ENCODE measurements at places on chromosomes 3 and 15.
A peak's percentile ranks its signal among the peaks of the same experiment; 100 is the strongest.

- DNase-seq, result no peak
Measured at GRCh38 chr3:29919571-29919970, 638.7 kb downstream of the RBMS3 start.

GRCh38 chr3:46932455-46933225 is 43.9 kb downstream of the CCDC12 start:
- DNase-seq, result no peak

DNA sequence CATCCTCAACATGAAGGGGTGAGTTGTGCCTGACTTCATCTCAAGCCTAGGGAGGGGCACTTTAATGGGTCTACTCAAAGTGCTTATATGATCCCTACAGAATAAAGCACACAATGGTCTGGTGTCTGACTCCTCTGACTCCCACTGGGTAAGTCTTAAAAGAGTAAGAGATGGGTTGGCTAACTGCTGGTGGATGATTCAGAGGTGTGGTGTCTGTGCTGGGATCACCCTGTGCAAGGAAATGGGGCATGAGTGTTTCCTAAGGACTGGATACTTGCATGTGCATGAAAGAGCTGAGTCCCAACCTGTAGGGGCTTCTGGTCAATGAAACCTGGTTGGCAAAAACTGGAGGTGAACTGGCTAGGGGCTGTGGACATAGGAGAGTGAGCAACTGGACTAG is 158.8 kb downstream of the IL20RB start:
- no peak for DNase-seq

GRCh38 chr3:73143821-73144237 is 82.4 kb downstream of the EBLN2 start:
- peak; percentile 12 for DNase-seq

- no peak for DNase-seq
Measured at GRCh38 chr3:39302178-39302577, 22.3 kb upstream of the CX3CR1 start.

- DNase-seq, result peak; percentile 5
Measured at GRCh38 chr15:42444415-42445063, 46.4 kb downstream of the ZNF106 start.

- no peak for DNase-seq
Measured at GRCh38 chr3:111627092-111627491, 31.9 kb upstream of the ZBED2 start.

- no peak for DNase-seq
Measured at GRCh38 chr3:147246906-147247305, 159.4 kb downstream of the ZIC4 start.

GRCh38 chr15:64911311-64912186 is at the start of gene ANKDD1A:
Gene ANKDD1A (plus strand): TSS chr15:64911902. CDS start chr15:64911931, 29 bp downstream.
- peak; percentile 28 for DNase-seq

- peak; percentile 15 for DNase-seq
Measured at GRCh38 chr3:149004622-149005021, 13.3 kb downstream of the GYG1 start.

DNA sequence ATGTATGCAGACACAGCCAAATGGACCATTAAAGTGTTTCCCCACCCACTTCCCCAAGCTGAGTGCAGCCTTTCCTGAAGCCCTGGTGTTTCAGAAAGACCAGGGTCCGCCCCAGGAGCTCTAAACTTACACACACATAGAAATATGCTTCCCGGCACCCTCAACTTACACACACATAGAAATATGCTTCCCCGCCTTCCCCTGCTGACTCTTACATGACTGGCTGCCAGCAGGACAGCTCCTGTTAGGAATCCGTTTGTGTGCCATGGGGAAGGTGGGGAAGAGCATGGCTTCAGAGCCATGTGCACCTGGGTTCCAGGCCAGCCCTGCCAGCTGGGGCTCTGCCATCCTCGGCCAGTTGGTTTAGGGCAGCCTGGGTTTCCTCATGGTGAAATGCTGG is 3.6 kb downstream of the CLEC3B start:
- peak; percentile 87 for DNase-seq

DNA sequence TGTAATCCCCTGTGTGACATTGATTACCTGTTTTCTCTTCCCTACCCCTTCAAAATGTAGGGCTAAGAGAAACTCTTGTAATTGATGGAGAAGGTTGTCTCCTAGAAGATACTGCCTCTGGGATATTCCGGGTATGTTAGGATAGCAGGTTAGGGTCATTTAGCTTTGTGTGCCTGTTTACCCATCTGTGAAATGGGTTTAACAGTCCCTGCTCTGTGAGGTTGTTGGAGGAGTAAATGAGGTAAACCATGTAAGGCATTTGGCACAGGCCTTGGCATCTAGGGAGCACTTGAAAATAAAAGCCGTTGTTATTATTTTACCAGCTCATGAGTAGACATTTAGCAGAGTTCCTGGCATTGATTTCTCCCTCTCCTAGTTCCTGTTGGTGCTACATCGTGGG is 16.4 kb downstream of the PTPRG start:
- DNase-seq, result no peak

DNA sequence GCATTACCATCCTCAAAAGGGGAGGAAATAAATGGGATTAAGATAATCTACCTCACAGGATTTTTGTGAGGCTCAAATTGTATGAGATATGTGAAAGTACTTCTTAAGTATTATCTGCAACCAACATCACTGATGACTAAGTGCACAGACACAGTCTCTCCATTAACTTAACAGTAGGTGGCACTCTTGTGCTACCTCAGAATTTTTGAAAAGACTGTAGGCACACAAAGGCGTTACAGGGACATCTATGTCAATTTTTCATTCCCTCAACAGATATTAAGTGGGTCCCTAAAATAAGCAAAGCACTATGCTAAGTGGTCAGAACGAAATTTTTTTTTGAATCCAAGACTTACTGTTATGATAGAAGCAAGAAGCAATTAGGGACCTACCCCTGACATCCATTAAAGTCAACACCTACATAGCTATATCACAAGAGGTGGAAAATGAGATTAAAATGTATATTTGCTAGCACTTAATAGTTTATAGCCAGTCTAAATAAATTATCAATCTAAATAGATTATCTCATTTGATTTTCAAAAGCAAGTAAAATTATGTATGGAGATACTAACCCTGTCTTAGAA is 52.9 kb downstream of the RYK start:
- peak; percentile 81 for DNase-seq

DNA sequence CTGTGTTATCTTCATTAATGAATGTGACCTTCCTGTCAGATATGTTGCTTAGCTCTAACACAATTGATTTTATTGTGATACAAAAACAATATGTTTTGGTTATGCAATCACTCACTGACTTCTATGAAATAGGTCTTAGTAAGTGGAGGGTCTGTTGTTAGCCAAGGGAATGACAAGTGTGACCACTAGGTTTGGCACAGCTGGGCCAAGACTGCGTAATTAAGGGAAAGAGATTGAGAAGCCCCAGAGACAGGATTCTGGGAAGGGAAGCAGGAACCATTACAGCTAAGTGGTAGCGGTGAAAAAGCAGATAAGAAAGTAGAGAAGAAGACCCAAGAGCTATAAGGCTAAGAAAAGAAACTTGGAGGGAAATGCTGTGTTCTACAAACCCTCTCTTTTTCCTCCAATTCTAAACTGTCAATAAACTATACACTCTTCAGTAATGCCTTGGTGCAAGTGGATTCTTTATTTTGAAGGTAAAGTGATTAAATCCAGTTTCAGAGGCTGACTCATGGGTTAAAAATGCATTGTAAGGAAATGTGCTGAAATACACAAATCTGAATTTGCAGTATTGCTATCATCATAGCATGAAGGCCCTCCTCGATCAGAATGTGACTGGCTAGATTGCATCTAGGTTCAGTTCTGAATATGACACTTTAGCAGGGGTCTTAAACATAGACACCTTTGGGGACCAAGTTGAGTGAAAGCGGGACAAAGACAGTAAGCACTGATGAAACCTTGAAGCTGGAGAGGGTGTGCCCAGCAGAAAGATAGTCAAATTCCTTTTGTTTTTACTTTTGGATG is 26.1 kb downstream of the KCNMB2 start:
- no peak for DNase-seq

GRCh38 chr3:94417963-94418455 is 355.1 kb downstream of the NSUN3 start:
- no peak for DNase-seq

DNA sequence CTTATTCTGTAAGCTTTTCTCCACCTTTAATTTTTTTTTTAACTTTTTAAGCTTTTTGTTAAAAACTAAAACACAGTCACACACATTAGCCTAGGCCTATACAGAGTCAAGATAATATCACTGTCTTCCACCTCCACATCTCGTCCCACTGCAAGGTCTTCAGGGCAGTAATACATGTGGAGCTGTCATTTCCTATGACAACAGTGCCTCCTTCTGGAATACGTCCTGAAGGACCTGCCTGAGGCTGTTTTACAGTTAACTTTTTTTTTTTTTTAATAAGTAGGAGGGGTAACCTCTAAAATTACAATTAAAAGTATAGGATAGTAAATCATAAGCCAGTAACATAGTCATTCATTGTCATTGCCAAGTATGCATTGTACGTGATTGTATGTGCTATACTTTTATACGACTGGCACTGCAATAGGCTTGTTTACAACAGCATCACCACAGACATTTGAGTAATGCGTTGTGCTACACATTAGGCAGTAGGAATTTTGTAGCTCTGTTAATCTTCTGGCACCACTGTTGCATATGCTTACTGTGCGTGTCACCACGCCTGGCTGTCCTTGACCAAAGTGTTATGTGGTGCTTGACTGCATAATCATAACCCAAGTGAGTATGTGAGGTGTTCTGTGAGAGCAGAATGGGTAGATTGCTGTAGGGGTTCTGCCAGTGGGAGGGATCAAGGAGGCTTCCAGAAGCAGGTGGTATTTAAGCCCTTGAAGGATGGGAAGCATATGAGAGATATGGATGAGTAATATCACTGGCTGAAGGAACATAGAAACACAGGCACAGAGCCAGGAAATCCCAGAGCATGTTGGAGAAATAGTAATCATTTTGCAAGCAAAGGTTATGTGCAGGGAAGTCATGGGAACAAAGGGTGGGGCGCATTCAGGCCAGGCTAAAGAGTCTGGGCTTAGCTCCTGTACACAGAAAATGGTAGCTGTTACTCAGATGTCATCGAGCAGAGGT is 18.3 kb downstream of the FBXO22 start:
- peak; percentile 89 for DNase-seq

- DNase-seq, result no peak
Measured at GRCh38 chr15:33150431-33150941, 44.0 kb downstream of the FMN1 start.

GRCh38 chr3:12973827-12974226 is 99.4 kb downstream of the IQSEC1 start:
- DNase-seq, result no peak

- DNase-seq, result no peak
Measured at GRCh38 chr3:164419220-164419619, 659.1 kb downstream of the SI start.

DNA sequence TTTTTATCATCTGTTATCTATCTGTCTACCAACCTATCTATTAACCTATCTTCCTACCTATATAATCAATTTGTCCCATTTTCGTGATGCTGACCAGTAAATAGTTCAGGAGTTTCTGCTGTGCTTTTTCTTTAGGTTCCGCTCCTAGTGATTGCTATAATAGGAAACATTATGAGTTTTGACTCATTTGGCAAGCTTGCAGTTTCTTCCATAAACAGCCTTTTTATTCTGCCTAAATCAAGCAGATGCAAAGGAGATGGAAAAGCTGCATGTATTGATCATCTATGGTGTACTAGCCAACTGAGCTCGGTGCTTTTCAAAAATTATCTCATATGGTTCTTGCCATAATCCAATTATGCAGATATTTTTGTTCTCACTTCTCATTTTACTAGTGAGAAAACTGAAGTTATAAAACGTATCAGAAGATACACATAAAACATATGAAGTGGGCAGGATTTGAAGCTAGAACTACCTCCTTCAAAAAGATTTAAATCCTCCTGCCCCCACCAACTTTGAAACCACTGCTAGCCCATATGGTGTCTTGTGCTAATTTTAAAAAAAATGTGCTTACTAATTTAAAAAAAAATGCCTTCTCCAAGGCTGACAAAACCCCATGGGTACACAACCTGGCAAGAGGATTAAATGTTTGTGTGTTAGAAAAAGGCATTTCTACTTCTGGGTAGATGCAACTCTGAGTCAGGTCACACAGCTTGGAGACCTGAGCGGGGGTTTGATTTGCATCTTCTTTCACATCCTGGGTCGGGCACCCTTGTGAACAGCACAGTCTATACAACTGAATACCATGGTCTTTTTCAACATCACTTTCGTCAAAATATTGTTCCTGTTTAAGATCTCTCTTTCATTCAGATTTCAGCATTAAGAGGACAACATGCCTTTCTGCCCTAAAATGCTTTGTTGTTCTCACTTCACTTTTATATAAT is 267.0 kb downstream of the CHL1 start:
- no peak for DNase-seq

DNA sequence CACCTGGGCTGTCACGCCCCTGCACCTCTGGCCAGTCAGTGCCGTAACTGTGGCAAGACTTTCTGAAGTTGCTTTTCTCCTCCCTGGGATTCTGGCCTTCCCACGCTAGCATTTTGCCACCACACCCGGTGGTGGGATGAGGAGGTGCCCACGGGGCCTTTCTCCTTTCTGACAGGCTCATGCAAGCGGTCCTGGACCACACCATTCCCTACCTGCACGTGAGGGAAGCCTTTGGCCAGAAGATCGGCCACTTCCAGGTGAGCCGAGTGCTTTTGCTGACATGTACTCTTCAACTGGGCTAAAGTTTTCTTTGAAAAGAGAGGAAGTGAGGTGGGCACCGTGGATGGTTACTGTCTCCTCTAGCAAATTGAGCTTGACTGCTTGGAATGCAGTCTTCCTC is 9.6 kb downstream of the IVD start:
- DNase-seq, result no peak

GRCh38 chr3:123098426-123099330 is 31.9 kb downstream of the PDIA5 start:
- DNase-seq, result peak; percentile 73

DNA sequence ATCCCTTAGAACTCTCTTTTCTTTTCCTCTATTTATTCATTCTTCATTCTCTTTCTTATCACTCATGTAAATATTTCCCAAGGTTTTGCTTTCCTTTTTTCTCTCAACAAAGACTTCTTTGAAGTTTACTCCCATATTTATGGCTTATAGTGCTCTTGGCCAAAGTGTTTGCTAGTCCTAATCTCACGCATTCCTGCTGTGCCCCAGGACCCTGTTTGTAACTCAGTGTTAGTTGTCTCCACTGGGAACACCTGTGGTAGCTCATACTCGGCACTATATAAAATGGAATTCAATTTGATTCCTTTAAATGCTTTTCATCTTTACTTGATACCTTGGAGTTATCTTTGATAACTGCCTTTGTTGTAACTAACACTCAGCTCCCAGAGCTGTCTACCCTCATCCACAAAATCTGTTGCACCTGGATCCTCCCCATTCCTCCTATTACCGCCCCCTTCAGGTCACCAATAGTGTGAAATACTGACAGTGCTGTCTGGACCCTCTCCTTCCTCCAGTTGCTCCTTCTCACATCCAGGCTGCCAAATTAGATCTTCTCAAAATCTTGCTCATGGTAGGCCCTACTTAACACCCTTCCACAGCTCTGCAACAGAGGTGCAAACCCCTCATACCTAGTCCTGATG is 76.8 kb downstream of the TIGIT start:
- DNase-seq, result no peak

DNA sequence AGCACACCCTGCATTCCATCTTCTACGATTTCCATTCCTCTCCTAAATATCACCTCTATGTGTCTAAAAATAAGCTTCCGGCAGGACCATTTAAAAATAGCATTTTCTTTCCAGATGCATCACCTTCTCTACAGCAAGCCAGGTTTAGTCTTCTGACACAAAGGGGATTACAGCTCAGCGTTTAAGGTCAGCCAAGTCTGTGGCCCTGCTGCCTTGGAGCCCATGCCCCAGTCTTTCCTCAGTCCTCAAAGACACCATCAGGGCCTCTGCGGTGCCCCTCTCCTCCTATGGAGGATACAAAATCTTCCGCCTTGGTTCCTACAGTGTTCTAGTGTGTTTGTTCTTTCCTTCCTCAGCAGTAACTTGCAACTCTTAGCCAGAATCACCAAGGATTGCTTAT is 3.8 kb downstream of the SELENOS start:
- no peak for DNase-seq

Data from fibroblast of the aortic adventitia (primary cell).